ENCODE measurements at places on chromosomes 7 and 10. TPM values are rescaled to one million over a fixed set of nuclear protein-coding genes. Genes with fewer than 3 reads are reported as not detected.

- H3K27ac ChIP-seq, result no peak overlapping the region
- H3K27me3 ChIP-seq, result no peaks in the 10 kb centered on the region
- H3K36me3 ChIP-seq, result no peaks in the 10 kb centered on the region
- no peak overlapping the region for H3K4me3 ChIP-seq
- DNase-seq, result no peak
These were observed 162.8 kb upstream of the CSTF2T start for GRCh38 chr10:51862149-51862548.

The LEP gene
- 15.9 TPM for total RNA-seq

DNA sequence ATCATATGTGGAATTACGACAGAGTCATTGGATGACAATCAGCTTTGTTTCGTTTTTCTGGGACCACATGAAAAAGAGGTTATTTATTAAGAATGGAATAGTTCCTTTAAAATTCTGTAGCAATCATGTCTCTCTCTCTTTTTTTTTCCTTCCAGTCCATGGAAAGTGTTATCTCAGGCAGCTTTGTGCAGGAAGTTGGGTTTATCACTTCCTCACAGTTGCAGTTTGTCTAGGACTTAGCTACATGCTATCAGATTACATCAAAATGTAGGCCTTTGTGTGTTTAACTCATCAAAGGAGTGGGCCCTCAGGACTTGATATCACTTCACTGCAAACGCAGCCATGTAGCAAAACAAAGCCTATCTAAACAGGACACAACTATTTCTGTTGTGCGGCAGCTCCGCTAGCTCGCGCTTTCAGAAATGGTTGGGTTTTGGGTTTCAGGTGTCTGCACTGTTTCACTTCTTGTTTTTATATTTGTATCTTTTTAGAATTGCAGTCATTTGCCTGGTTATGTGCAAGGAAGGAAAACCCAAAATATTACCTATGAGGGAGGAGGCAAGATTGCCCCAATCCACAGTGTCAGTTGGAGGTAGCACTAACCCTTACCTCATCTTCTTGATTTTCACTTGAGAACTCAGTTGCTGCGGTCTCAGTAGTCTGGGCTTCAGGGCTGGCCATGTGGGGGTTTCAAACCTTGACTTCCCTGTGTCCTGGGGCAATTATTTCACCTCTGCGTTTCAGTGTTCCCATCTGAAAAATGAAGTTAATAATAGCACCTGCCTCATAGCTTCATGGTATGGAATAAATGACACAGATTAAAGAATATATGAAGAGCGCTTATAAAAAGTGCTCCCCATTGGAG, 66.7 kb downstream of the HHEX start:
- no peak overlapping the region for H3K4me3 ChIP-seq
- DNase-seq, result no peak
- no peaks in the 10 kb centered on the region for H3K27me3 ChIP-seq
- H3K4me1 ChIP-seq, result no peaks in the 10 kb centered on the region

- no peaks in the 10 kb centered on the region for H3K4me1 ChIP-seq
- H3K27ac ChIP-seq, result no peak overlapping the region
- H3K27me3 ChIP-seq, result no peaks in the 10 kb centered on the region
- no peaks in the 10 kb centered on the region for H3K36me3 ChIP-seq
- H3K4me3 ChIP-seq, result no peak overlapping the region
These were observed 125.2 kb upstream of the STEAP4 start for GRCh38 chr7:88431882-88432281.

DNA sequence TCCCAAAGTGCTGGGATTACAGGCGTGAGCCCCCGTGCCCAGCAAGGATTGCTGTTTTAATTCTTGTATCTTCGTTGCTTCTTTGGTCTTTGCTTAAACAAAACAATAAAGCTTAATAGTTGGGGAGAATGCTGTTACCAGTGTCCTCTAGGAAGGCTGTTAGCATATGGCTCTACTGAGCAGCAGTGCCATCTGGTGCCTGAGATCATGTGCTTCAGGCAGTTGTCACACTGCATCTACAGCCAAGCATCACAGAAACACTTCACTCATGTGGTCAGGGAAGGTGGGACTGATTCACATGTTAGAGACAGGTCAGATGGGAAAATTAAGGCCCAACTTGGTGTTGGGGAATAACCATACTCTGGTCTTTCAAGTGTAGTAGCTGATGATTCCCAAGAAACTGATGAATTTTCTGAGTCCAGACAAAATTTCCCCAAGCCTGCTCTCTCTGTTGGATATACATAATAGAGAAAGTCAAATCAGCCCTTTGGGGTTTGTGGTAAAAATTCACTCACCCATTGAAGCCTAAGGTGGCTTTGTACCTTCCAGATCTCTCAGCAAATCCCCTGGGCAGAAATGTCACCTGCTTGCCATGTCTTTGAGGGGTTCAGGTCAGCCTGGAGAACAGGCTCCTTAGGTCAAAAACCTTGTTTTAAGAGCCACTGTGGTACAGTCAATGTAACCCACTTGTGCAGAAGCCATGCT, 28.4 kb downstream of the UBE2D4 start:
- H3K36me3 ChIP-seq, result peaks cover 14% of the 10 kb centered on the region
- no peaks in the 10 kb centered on the region for H3K27me3 ChIP-seq
- H3K4me1 ChIP-seq, result no peaks in the 10 kb centered on the region
- no peak overlapping the region for H3K27ac ChIP-seq
- H3K4me3 ChIP-seq, result no peak overlapping the region
